Amniotic stem cell (primary cell): ENCODE measurements at places on chromosomes 2 and 18.

GRCh38 chr2:160836755-160837154 is 323.5 kb upstream of the TANK start:
- DNase-seq = peak; percentile 83

- DNase-seq = no peak
Observed at GRCh38 chr18:334575-335132, 66.8 kb upstream of the THOC1 start.

GRCh38 chr2:43178602-43179542 is 47.5 kb downstream of the ZFP36L2 start:
- peak; percentile 27 for DNase-seq

GRCh38 chr2:173874894-173875237 is 90.3 kb downstream of the SP3 start:
- no peak for DNase-seq

DNA sequence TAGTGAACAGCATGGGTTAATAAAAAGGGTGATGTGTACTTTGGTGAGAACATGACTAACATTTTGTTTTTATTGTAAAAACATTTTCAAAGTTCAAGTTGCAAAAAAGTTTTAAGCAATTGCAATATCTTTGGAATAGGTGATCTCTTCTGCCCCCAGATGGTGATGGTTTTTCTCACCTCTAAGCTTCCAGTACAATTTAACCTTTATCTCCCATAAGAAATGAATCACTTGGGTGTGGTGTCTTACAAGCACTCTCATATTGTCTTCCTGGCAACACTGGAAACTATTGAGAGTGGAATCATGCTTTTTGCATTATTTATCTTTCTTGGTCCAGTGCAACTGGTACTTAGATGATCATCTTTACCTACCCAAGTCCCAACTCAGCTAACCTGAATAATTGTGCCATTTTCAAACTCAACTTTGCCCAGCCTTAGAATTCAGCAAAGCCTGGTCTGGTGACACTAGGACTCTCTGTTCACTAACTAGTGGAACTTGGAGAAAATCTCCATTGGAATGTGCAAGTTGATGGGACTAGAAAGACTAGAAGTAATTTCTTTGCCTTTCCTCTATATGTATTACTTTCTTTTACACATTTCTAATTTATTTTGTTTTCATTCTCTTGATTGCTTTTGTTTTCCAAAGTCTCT is 964.7 kb upstream of the ZEB2 start:
- peak; percentile 36 for DNase-seq

DNA sequence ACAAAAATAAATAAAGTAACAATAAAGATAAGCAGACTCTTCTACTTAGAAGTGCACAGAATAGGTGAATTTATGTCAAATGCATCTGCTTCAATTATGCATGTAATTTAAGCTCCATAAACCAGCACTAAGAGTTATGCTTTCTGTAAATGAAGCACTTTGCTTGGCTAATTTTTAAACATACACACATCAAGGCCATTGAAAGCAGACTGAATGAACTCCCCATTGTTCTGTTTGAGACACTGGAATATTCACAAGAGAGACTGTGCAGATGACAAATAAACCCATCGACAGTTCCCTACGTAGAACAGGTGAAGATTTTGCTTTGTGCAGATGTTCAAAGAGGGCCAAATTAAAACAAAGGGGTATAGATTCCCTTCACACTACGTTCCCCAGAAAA is 133.4 kb downstream of the PID1 start:
- no peak for DNase-seq

- no peak for DNase-seq
Observed at GRCh38 chr18:2948038-2948437, 64.9 kb downstream of the LPIN2 start.

- DNase-seq = no peak
Observed at GRCh38 chr2:20868377-20868776, 45.5 kb upstream of the LDAH start.

GRCh38 chr2:191020742-191021381 is 6.9 kb upstream of the STAT1 start:
- DNase-seq = peak; percentile 29
